ENCODE measurements at places on chromosomes 13 and 19. TPM values are rescaled to one million over a fixed set of nuclear protein-coding genes. Genes with fewer than 3 reads are reported as not detected.

GRCh38 chr13:19961924-19962323 is 3.4 kb downstream of the ZMYM2 start:
- DNase-seq, result no peak

DNA sequence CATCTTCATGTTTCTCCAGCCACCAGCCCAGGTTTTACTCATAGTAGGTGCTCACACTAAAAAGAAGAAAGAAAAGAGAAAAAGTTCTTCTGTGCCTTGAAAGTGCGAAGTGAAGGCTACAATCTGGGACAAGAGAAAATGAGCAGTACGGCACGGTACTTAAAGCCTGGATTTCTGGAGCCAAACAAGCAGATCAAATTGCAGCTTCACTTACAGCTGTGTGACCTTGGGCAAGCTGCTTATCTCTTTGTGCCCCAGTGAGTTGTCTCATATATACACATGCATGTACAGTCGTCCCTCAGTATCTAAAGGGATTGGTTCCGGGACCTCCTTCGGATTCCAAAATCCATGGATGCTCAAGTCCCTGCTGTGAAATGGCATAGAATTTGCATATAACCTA is 41.8 kb downstream of the GSX1 start:
- DNase-seq, result peak; percentile 56

GRCh38 chr19:24140099-24140498 is 53.1 kb downstream of the ZNF254 start:
- DNase-seq, result peak; percentile 10

DNA sequence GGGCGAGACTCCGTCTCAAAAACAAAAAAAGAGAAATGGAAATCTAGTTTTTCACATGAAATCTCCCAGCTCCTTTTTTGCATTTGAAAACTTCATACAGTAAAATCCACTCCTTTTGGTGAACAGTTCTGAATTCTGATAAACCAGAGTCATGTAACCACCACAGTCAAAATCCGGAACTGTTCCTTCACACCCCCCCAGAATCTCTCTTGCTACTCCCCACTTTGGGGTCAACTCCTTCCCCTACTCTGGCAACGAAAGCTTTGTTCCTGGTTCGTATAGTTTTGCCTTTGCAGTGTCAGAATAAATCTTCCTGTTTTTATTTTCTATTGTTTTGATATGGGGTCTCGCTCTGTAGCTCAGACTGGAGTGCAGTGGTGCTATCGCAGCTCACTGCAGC is 23.7 kb downstream of the RCN3 start:
- no peak for DNase-seq

DNA sequence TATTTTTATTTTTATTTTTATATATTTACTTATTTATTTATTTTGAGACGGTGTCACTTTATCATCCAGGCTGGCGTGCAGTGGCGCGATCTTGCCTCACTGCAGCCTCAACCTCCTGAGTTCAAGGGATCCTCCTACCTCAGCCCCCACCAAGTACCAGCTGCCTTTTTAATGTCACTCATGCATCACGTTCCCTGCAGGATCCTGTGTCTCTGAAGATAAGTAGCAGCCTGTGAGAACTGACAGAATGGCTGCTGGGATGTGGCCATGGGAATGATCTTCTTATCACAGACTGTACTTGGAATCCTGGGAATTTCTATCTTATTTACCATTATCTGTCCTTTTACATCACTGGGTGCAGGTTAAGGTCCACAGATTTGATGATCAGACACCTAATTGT is 9.2 kb upstream of the ZNF761 start:
- no peak for DNase-seq

GRCh38 chr13:38998739-38999138 is 8.1 kb upstream of the STOML3 start:
- no peak for DNase-seq

The FGF21 gene
- not detected for total RNA-seq

The A1BG gene
- total RNA-seq, result 10.2 TPM

The PLK5 gene
- not detected for total RNA-seq

DNA sequence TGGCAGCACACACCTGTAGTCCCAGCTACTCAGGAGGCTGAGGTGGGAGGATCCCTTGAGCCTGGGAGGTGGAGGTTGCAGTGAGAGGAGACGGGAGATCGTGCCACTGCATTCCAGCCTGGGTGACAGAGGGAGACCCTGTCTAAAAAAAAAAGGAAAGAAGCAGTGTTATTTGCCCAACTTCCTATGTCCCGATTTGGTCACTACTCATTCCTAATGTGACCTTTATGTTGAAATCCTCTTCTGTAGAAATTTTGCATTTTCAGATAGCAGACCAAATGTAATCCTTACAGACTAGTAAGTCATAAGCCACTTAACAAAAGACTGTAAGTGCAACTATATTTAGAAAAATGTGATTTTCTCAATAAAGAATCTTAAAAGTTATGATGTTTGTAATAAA is 18.2 kb upstream of the STK24 start:
- no peak for DNase-seq

The GJA3 gene
- total RNA-seq, result not detected

GRCh38 chr13:49760558-49760957 is 31.9 kb downstream of the KPNA3 start:
- DNase-seq, result no peak

GRCh38 chr19:35671818-35672217 is 5.5 kb downstream of the UPK1A start:
- no peak for DNase-seq

DNA sequence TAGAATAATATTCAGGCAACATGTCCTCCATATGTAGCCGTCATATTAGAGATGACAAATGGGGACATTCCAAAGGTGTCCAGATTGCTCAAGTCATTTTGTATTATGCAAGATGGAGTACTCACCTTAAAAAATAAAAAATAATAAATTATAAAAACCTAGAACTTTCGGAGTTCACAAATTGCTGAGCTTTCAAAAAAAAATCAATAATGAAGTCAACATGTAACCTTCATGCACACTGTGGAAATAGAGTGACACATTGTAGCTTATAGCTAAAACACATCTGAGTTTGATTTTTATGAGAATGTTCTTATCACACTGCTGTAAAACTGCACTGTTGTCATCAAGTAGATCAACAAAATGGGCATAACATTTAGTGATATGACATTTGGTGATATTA is 411.2 kb downstream of the GPC6 start:
- no peak for DNase-seq

DNA sequence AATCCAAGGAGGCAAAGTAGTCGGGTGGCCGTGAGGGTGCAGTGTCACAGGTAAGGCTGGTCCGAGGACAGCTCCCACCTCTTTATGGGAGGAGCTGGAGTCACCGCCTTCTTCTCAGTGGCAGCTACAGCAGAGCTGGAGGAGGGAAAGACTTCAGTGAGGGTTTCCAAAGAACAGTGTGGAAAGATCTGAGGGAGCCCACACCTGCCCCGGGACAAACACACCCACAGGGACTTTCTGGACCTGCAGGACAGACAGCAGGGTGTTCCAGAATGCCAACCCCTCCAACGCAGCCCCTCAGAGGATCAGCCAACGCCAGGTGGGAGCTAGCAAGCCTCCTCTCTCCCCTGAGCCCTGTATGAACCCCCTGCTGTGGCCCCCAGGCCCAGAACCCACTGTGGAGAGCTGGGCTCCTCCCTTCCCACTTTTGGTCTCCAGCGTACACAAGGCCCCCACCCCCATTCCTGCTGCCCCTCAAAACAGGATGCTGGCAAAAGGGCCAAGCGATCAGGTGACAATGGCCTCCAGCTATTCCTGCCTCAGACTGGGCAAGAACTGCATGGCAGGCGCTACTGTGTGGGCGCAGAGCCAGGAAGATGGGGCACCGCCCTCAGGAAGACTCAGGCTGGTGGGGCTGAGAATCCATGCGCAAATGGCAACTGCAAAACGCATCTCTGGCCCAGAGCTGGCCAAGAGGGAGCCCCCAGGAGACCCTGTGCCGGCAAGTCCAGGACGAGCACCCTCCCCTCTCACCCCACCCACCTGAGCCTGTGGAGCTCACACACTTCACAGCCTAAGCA is 3.5 kb upstream of the CD320 start:
- DNase-seq, result no peak

GRCh38 chr19:14318873-14319272 is 62.4 kb upstream of the ADGRE5 start:
- no peak for DNase-seq

- no peak for DNase-seq
Measured at GRCh38 chr13:31719214-31719613, 20.1 kb upstream of the RXFP2 start.

The IFNL3 gene
- total RNA-seq, result not detected

GRCh38 chr13:32728327-32728726 is 142.1 kb downstream of the PDS5B start:
- no peak for DNase-seq
